LHCN-M2 (cell line): ENCODE measurements at places on chromosomes 12 and 14. TPM values are rescaled to one million over a fixed set of nuclear protein-coding genes. Genes with fewer than 3 reads are reported as not detected.
A peak's percentile ranks its signal among the peaks of the same experiment; 100 is the strongest.

HEBP1 gene
- 7.7 and 8.0 TPM in 2 replicates for total RNA-seq

GRCh38 chr14:37545174-37545573, 49.9 kb downstream of the FOXA1 start:
- no peak for DNase-seq

TNFAIP2 gene
- total RNA-seq: 9.4 and 21.0 TPM in 2 replicates

GRCh38 chr12:47362126-47362705, 282.5 kb upstream of the AMIGO2 start:
- DNase-seq: no peak

GRCh38 chr14:104697317-104697703, 7.9 kb downstream of the INF2 start:
- DNase-seq: no peak

- no peak for DNase-seq
Measured at GRCh38 chr14:34688470-34689206, 25.8 kb downstream of the CFL2 start.

DNA sequence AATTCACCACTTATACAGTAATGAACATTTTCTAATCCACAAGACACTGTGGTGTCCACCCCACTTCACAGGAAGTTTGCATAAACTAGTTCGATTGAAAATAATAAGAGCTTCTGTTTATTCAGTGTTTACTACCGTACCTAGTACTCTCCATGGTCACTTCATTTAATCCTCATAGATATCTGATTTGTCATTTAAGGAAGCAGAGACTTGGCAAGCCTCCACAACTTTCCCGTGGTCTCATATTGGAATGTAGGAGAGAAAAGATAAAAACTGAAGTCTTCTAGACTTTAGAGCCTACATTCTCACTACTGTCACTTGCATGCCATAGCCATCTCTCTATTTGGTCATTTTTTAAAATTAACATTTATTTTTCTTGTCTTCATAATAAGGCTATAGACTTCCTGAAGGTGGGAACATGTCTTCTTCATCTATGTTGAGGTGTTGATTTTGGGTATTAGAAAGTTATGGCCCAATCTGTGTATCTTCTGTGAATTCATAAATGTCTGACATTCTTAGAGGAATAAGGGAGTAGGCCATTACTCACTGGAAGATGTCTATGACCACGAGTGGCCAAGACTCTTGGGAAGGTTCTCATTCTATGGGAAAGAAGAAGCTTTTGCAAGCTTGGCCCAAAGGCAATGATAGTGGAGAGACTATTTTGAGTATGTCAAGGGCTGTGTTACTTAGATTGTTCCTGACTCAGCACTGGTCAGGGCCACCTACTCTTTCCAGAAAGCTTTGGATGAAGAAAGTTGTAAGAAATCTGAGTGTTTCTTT, 423.7 kb downstream of the LRIG3 start:
- peak; percentile 49 for DNase-seq

DNA sequence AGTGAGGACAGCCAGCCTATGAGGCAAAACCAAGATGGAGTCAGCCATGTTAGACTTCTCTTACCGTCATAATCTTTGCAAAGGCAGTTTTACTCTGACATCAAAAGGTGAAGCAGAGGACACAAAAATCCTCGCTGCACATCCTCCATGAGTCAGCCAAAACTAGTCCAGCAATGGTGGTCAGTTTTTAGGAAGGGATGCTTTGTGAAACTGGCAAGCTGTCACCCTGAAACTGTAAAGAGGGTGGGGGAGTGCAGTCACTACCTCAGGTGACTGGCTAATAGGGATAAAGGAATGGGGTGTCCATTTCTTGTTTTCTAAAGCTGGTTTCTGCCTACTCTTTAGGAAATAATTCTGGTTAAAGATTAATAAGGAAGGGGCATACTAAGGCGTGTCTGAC, 5.4 kb upstream of the CIPC start:
- DNase-seq: no peak

DPPA3 gene
- not detected in 2 replicates for total RNA-seq

GRCh38 chr12:578748-579419, 84.4 kb downstream of the NINJ2 start:
- DNase-seq: no peak

DNA sequence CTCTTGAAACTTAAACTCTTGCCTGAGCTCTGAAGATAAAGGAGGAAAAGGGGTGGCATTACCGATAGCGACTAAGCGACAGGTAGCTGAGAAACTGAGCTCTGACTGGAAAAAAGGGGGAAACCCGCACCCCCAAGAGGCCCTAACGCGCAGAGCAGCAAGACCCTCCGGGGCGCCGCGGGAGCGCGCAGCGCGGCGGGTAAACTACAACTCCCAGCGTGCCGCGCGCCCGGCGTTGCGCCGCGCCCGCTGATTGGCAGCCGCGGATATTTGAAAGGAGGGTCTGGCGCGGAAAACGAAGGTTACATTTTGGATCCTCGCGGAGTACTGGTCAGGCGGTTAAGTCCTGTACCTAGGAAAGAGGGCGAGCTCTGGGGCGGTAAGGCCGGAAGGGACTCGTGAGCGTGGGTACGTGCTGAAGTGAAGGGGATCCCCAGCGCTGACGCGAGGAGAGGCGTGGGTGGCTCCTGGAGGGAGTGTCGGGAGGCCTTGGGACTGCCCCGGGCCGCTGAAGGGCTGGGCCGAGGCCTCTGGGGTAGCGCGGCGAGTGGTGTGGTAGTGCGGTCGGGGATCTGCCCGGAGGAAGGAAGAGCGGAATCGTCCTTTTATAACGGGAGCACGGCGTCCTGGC, at the start of gene ESPL1:
ESPL1 (plus strand) TSS at position 301 of the 631 bp plus-strand sequence. CDS start 468 bp downstream, outside the sequence.
- DNase-seq: peak; percentile 73

GRCh38 chr12:59149995-59150642, 229.8 kb upstream of the LRIG3 start:
- peak; percentile 89 for DNase-seq

DNA sequence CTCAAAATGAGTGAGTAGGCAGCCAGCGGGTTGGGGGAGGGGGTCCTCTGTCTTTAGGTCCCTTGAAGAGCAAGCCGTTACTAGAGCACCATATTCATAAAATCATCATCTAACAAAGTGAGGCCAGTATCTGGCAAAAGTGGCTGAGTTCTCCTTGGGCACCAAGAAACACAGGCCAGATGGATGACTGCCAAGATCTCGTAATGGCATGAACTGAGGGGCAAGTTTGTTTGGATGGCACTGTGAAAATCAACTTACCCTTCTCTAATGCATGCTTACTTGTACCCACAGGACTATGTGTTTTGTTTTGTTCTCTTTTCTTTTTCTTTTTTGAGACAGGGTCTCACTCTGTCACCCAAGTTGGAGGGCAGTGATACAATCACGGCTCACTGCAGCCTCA, 41.6 kb downstream of the GNPTAB start:
- DNase-seq: no peak

DNA sequence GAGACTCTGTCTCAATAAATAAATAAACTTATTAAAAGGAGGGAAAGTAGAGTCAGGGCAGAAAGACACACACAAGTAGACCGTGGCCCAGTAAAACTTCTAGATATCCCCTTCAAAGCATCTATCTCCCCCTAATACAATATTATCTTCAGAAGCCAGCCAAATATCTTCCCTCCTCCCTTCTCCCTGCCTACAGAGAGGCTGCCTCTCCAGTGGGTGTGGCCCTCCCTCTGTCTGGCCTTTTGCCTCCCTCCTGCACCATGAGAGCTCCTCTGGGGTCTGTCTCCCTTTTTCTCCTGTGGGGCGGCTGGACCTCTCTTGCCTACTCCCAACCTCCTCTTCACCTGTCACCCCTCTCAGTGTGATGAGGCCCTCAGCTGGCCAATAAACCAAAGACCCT, 139.2 kb downstream of the EGLN3 start:
- no peak for DNase-seq

- no peak for DNase-seq
Measured at GRCh38 chr12:76312315-76312714, 35.9 kb downstream of the BBS10 start.

- DNase-seq: no peak
Measured at GRCh38 chr14:79251278-79251677, 960.0 kb downstream of the DIO2 start.

GRCh38 chr12:57087010-57087690, 1.8 kb upstream of the NAB2 start:
- peak; percentile 88 for DNase-seq

DERA gene
- 93.8 and 99.7 TPM in 2 replicates for total RNA-seq

- DNase-seq: peak; percentile 27
Measured at GRCh38 chr12:113961921-113962710, 4.0 kb downstream of the RBM19 start.

GRCh38 chr12:50686406-50686805, 77.5 kb upstream of the ATF1 start:
- DNase-seq: no peak

GRCh38 chr14:89746654-89747053, 207.9 kb downstream of the EFCAB11 start:
- no peak for DNase-seq

GRCh38 chr12:81992461-81992860, 233.3 kb upstream of the PPFIA2 start:
- no peak for DNase-seq

KCNK10 gene
- total RNA-seq: not detected in 2 replicates

NIN gene
- 34.6 and 40.0 TPM in 2 replicates for total RNA-seq

AKAP5 gene
- total RNA-seq: 0.13 and 0.40 TPM in 2 replicates

GRCh38 chr12:76081909-76082308, 2.6 kb downstream of the NAP1L1 start:
- no peak for DNase-seq

DNA sequence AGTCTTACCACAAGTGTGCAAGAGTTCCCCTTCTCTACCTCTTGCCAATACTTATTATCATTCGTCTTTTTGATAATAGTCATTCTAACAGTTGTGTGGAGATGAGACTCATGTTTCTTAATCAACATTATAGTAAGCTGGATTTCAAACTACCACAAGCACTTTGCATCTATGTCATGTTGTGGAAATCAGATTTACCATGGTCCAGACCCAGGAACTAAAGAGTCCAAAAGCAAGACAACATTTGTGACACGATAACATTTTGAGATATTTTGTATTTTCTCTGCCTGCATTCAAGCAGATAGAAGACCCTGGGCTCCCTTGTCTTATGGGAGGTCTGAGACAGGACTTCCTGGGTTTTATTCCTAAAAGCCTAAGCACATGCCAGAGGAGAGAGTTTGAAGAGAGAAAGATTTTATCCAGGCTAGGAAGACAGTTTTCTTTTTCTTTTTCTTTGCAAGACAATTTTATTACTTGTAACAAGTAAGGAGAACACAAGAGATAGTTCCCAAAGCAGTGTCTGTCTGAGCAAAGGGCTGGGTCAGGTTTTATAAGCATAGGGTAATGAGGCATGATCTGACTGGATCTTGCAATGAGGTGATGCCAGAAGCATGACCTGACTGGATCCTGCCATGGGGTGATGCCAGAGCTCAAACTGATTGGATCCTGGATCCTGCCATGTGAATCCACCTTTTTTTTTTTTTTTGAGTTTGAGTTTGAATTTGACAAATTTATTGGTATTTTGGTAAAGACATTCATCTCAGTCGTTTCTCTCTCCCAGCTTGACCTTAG, 180.5 kb upstream of the HMGA2 start:
- DNase-seq: peak; percentile 81

TMEM260 gene
- total RNA-seq: 12.7 and 13.9 TPM in 2 replicates

- DNase-seq: no peak
Measured at GRCh38 chr12:32587581-32588495, 91.3 kb upstream of the DNM1L start.

GRCh38 chr12:79725987-79726386, 35.2 kb upstream of the PAWR start:
- peak; percentile 72 for DNase-seq

GRCh38 chr14:23259426-23259825, 21.7 kb downstream of the RNF212B start:
- no peak for DNase-seq

GRCh38 chr12:25388183-25388582, 137.5 kb upstream of the KRAS start:
- DNase-seq: no peak

DNA sequence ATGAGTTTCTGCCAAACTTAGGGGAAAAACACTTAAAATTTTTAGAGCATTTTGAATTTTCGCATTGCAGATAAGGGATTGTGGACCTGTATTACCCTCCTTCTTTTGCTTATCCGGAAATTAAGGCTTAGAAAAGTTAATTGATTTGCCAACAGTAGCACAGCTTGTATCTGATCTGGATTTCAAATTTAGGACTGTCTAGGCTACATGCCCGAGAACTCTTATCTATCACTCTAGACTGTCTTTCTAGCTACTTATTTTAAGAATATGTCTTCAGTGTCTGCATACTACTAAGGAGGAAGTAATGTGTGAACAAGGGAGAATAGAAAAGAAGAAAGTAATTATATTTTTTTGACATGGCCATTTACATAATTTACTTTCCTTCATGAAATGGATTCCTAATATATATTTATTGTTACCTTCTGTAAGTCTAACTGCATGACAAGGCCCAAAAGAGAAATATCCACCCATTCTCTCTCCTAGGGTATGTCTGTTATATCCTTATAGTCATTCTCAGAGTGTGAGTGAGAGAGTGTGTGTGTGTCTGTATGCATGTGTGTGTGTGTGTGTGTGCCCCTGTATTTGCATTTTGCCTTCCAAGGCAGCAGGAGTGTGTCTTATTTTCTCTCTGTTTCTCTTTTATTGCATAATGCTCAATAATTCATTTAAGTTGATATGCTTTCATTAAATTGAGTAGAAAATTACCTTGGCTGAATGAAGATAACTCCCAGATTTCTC, 132.1 kb downstream of the SLC5A8 start:
- no peak for DNase-seq

GRCh38 chr12:7583471-7583870, 79.9 kb upstream of the CD163 start:
- DNase-seq: no peak

- DNase-seq: peak; percentile 83
Measured at GRCh38 chr14:24224618-24225071, 7.5 kb downstream of the NEDD8 start.

RASSF8 gene
- total RNA-seq: 24.1 and 26.6 TPM in 2 replicates

DNA sequence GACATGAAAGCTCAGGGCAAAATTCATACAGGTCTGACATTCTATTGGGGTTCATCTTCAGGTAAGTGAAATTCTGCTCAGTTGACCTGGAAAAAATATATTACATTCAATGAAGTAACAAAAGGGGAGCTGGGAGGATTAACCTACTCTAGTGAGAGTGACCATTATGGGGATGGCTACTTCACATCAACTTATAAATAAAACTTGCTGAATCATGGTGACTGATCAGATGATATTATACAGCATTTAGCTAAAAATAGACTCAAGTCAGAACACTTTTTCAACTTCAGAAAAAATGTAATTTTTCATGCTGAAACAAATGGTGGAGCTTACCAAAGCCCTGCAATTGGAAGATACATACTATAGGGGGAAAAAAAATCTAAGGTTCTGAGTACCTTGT, 800.2 kb downstream of the FSCB start:
- peak; percentile 2 for DNase-seq

GALNT16 gene
- total RNA-seq: 5.1 and 5.6 TPM in 2 replicates
